ENCODE measurements at places on chromosomes 7 and 10.

- DNase-seq, result no peak
Measured at GRCh38 chr7:30863706-30864035, 48.0 kb upstream of the AQP1 start.

DNA sequence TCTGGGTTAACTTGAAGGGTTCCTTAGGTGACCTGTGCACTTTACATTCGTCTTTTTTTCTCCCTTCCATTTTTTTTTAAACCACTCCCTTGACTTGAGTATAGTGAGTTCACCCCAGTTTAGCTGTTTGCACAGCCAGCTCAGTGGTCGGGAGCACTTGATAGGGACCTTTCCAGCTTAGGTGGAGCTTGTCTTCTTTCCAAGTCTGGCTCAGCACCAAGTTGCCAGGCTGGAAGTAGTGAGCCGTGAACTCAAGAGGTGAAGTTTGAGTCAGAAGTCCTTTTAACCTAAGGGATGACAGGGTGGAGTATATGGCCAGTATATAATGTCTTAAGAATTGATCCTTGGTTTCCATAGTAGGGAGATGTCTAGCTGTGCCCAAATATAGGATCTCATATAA lies 7.2 kb downstream of the DNAH11 start:
- no peak for DNase-seq

- DNase-seq, result no peak
Measured at GRCh38 chr7:134714470-134715205, 64.8 kb upstream of the CALD1 start.

DNA sequence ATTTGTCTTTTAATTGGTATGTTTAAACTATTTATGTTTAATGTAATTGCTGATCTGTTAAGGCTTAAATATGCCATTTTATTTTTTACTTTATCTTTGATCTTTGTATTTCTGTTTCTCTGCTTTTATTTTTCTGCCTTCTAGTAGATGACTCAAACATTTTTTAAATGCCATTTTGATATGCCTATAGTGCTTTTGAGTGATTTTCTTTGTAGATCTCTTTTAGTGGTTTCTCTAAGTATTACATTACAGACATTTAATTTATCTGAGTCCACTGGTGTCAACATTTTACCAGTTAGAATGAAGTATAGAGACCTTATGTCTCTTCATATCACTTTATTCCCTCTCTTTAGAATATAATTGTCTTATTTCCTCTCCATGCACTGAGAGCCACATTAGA lies 32.7 kb downstream of the IL6 start:
- no peak for DNase-seq

- DNase-seq, result no peak
Measured at GRCh38 chr7:137606061-137606674, 240.6 kb downstream of the DGKI start.

- DNase-seq, result no peak
Measured at GRCh38 chr7:128259131-128260061, 18.3 kb downstream of the LEP start.

- no peak for DNase-seq
Measured at GRCh38 chr7:134703782-134704181, 57.1 kb downstream of the BPGM start.

DNA sequence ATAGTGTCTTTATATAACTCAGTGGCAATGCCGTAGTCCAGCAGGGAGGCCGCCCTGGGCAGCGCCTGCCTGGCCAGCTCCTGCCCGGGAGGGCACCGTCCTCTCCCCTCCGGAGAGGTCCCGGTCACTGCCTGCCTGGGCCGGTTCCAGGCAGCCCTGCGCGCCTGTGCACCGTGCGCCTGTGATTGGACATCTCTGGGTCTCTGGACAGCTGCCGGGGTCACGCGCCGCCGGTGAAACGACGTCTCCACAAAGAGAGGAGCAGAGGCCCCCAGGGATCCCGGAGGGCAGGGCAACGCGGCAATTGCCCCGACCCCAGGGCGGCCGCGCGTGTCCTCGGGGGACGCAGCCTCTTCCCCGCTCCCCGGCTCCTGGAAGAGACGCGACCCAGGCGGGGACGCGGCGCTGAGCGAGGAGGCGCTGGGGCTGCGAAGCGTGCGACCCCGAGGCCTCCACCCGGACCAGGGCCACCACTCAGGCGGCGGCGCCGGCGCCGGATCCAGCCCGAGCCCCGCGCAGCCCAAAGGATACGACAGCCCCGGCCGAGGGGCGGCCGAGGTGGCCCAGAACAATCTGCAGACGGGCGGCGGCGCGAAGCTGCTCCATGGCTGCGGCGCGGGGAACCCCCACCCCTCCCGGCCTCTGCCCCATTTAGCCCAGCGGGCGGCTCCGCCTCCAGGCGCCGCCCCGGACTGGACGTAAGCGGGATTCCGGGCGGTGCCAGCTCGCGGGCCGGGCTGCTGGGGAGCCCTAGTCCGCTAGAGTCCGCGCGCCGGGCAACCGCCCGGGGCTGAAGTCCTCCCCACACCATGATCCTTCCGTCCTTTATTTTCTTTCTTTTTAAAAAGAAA lies at the start of gene PHYH:
PHYH (minus strand) TSS at position 628 of the 851 bp plus-strand sequence; CDS start at position 606, 22 bp downstream.
- DNase-seq, result peak; percentile 69

- DNase-seq, result peak; percentile 29
Measured at GRCh38 chr10:100341953-100342626, 4.9 kb upstream of the SCD start.

DNA sequence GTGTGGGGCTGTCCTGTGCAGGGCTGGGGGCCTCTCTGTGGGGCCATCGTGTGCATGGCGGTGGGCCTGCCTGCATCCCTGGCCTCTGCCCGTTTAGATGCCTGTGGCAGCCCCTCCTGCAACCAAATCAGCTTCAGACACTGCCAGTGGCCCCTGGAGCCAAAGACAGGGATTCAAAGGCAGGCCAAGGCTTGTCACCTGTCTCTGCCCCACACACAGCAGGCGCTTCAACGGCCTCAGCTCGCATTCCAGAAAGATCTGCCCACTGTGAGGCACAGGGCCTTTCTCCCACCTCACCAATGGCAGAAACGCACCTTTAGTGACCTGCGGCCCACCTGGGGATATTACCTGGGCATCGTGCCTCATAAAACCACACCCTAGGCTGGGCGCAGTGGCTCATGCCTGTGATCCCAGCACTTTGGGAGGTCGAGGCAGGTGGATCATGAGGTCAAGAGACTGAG lies 46.0 kb downstream of the INSIG1 start:
- DNase-seq, result no peak

- no peak for DNase-seq
Measured at GRCh38 chr7:141355032-141355431, 196.2 kb upstream of the AGK start.

GRCh38 chr10:65231148-65231547 lies 1694.7 kb upstream of the LRRTM3 start:
- DNase-seq, result no peak

GRCh38 chr10:80612261-80612660 lies 74.6 kb downstream of the SH2D4B start:
- DNase-seq, result no peak

- no peak for DNase-seq
Measured at GRCh38 chr10:127585519-127586023, 36.5 kb downstream of the NPS start.

GRCh38 chr10:124524991-124525653 lies 63.5 kb downstream of the LHPP start:
- no peak for DNase-seq

- DNase-seq, result no peak
Measured at GRCh38 chr7:93226310-93226709, at the start of gene HEPACAM2. TSS of gene HEPACAM2 (minus strand) at chr7:93226469.

- no peak for DNase-seq
Measured at GRCh38 chr7:132251327-132251659, 325.0 kb downstream of the PLXNA4 start.

DNA sequence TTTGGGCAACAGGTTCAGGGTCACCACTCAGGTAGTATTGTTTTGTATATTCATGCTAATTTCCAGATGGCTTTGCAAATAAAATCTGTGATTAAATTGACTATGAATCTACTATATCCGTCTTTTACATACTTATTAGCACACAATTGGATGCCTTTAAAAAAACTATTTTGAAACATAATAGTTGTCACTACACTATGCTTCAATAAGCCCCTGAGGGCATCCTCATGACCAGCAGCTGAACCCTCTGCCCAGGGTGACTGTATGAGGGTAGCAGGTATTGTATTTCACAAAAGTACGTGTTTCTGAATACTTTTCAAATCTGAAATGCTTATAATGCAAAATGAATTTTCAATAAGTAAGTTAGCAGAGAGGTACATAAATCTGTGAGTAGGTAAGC lies 97.3 kb downstream of the DNAH11 start:
- no peak for DNase-seq

DNA sequence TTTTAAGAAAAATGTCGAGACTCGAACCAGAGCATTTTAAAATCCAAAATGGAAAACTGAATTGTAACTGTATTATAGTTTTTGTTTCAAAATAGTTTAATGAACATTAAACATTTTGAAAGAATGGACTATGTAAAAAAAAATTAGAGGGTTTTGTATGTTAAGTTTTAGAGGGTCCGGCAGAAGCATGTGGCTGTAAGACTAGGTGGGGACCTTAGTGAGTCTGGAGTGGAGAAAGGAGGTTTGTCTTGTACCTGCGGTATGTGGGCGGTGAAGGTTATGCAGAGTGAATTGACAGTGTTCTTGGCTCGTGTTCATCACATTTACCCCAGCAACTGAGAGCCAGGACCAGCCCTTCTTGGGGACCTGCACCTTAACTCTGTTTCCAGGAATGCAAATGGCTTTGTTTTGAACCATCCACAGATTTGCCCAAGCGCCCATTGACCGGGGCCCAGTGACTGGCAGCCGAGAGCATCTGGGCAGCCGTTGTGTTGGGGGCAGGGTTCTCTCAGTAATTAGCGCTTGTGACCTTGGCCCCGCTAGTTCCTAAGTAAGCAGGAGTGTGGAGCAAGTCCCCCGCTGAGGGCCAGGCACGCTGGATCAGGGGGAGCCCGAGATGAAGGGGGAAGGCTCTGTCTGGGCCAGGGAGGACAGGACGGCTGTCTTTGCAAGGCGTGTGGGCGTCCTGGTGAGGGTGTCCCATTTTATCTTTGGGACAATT lies 1.4 kb upstream of the KLF6 start:
- DNase-seq, result no peak

DNA sequence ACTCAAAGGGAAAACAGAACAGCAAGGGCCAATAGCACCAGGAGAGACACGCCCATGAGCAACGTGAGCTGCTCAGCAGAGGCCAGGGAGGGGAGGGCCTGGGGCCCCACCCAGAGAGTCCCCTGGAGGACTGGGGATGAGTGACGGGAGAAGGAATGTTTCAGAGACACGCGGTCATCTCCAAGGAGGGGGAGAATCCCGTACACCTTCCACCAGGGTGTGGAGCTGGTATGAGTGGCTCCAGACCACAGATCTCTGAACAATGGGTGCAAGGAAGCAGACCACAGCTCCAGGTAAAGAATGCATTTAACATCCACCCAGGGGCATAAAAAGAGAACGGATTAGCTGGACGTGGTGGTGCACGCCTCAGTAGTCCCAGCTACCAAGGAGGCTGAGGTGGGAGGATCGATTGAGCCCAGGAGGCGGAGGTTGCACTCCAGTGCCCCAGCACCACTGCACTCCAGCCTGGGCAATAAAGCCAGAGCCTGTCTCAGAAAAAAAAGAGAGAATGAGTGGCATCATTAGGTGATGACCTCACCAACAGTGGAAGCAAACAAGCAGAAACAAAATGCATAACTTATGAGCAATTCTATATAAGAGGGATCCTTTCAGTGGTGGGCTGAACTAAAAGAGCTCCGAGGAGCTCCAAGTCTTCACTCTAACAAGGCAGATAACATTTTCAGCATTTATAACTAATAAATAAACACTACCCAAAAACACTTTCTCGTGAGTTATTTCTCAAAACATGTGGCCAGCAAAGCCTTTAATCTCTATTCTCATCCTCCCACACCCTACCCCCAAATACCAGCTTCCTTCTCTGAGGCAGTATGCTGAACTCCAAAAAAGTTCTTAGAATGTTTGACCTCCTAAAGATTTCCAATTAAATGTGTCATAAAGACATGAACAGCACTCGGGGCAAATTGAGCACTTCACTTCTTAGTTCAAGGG lies 12.5 kb downstream of the PSAP start:
- DNase-seq, result no peak

DNA sequence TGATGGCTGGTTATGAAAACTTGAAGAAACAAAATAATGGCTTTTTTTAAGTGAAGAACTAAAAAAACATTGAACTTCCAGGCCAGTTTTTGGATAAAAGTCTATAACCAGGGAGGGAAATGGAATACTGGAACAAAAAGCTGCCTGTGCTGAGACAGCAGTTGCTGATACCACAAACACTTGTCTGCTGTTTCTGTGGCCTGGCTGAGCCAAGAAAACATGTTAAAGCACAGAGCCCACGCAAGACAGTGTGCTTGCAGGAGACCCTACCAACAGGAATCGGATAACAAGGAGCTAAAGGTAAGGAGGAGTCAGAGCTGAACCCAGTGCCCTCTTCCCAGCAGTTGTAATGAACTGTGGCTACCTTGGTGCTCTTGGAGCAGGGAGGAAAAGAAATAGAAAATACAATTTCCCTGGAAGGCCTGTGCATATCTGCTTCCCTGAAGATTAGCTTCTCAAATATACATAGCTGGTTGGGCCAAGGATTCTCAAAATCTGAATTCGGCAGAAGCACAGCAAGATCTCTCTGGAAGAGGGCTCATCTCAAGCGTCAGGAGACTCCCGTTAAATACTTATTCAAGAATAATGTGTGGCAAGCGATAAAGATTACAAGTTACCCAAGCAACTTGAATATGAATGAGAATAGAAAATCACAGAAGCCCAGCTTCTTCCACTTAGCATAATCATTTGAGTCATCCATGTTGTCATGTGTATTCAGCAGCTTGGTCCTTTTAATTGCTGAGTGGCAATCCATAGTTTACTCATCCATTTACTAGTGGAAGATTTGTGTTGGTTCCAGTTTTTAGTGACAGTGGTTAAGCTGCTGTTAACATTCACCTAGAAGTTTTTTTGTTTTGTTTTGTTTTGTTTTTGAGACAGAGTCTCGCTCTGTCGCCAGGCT lies 87.6 kb downstream of the NOD1 start:
- DNase-seq, result no peak

- DNase-seq, result no peak
Measured at GRCh38 chr10:63240807-63241206, 107.7 kb downstream of the NRBF2 start.

DNA sequence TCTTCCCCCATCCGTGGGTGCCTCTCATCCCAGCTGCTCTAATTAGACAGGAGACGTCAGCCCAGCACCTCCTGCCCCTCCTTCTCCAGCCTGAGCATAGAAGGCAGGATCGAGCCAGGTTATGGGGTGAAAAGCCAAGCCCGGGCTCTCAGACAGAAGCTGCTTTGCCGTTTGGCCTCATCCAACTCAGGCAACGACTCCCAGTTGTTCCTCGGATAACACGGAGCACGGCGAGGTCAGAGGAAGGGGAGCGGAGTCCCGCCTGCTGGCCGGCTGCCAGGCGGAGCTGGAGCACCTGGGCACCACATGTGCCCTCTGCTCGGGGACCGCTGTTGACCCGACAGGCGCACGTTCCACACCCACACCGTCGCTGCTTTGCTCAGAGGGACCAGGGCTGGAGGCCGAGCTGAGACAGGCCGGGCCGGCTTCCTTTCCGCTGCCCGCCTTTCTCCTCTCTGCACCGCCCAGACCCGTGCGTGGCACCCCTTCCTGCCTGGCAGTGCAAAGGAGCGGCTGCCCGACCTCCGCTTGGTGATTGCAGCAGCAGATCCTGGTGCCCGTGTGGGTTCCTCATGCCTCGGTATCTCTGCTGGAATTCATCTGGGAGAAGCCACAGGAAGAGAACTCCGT lies 21.6 kb upstream of the UNCX start:
- DNase-seq, result no peak
